Fibroblast of skin of right biceps (primary cell): ENCODE measurements at places on chromosomes 11 and 22.

DNA sequence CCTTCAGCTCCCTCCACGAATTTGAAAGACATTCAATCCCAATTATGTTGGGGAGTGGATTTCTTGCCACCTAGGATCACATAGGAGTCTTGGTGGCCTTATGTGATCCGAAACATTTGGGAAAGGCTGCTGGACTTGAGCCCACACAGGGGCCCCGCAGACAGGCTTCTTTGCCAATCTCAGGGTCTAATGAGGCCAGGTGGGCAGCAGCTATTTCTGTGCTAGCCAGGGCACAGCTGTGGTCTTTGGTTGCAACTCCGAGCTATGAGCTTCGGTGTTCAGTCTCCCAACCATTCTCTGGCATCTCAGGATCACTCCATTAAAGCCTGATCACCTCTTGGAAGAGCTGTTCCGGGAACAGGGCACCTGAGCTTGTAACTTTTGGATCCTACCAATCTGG is 84.4 kb downstream of the TP53I11 start:
- DNase-seq, result no peak

DNA sequence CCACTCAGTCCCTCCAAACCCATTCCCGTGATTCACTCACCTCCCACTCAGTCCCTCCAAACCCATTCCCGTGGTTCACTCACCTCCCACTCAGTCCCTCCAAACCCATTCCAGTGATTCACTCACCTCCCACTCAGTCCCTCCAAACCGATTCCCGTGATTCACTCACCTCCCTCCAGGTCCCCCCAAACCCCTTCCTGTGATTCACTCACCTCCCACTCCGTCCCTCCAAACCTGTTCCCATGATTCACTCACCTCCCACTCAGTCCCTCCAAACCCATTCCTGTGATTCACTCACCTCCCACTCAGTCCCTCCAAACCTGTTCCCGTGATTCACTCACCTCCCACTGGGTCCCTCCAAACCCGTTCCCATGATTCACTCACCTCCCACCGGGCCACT is 639.6 kb downstream of the BRD1 start:
- no peak for DNase-seq

GRCh38 chr11:61256710-61257482 is 15.9 kb downstream of the PGA5 start:
- no peak for DNase-seq

DNA sequence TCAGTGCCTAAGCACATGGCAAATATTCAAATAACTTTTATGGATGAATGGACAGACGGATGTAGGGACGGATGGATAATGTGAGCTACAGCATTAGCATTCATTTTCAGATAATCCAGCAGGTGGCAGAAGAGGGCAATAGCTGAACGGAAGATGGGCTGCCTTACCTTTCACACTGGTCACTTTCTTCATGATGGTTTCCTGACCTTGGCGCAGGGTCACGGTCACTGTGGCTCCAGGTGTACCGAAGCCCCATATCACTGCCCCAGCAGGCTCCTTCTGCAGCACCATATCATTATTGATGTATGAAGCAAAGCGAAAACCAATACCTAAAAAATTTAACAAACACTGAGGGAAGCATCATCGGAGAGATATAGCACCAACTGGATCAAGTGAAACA is 4.3 kb downstream of the SIAE start:
- DNase-seq, result peak; percentile 32

DNA sequence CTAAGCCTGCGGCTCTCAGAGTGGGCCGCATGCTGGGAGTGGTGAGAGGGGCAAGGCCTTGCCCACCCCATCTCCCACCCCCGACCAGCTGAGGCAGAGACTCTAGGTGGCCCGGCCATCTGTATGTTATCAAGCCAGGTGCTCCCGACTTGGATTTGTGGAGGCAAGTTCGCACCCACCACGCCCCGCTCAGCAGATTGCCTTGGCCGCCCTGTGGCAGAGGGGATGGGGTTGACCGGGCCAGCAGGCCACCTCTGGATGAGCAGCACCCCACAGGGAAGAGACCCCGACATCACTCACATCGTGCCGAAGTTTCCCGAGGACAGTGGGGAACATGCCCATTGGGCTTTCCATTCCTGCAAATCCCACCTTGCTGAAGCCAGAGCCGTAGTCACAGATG is 40.8 kb downstream of the DHCR7 start:
- no peak for DNase-seq
